ENCODE measurements at places on chromosomes 12 and 14.

DNA sequence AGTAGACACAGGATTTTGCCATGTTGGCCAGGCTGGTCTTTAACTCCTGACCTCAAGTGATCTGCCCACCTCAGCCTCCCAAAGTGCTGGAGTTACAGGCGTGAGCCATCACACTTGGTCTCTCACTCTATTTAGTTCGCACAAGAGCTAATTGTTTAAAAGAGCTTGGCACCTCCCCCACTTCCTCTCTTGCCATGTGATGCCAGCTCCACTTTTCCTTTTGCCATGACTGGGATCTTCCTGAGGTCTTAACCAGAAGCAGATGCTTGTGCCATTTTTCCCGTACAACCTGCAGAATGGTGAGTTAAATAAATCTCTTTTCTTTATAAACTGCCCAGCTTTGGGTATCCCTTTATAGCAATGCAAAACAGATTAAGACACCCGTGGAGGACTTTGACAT lies 200.1 kb upstream of the FRMD6 start:
- no peak for DNase-seq

GRCh38 chr14:29627137-29627536 lies 300.5 kb downstream of the PRKD1 start:
- no peak for DNase-seq

GRCh38 chr12:14984766-14985285 lies 12.0 kb downstream of the PDE6H start:
- no peak for DNase-seq

DNA sequence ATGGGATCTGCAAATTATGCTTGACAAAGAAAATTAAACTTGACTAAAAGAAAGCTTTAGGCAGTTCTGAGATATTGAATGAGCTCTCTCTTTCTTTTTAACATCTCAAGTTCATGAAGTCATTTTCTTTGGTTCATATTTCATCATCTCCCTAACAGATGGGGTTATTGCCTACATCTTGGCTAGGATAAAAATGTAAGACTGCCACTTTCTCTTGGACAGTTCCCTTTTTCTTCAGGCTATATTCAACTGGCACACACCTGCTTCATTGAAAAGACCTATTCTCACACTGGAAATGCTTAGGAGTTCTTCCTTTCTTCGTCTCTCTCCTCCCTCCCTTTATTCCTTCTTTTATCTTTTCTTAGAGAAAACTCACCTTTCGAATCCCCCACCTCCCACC lies 355.9 kb upstream of the SEL1L start:
- DNase-seq, result no peak

DNA sequence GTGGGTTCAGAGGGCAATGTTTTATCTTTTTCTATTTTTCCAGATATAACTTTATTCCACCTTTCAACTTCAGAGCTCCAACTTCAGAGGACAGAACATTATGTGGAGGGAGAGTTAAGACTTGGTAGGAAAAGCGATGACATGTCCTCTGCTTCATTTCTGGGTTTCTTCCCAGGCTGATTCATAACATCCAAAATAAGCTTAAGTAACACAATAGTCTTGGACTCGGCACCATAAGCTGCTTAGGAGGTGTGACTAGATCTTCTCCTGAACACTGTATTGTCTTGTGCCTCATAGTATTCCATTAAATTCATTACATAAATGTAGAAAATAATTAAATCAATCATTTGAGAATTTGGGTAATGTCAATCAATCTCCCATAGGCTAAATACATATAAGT lies 95.5 kb upstream of the PDE3A start:
- DNase-seq, result no peak

- no peak for DNase-seq
Observed at GRCh38 chr14:69657950-69658355, 46.6 kb downstream of the SUSD6 start.

DNA sequence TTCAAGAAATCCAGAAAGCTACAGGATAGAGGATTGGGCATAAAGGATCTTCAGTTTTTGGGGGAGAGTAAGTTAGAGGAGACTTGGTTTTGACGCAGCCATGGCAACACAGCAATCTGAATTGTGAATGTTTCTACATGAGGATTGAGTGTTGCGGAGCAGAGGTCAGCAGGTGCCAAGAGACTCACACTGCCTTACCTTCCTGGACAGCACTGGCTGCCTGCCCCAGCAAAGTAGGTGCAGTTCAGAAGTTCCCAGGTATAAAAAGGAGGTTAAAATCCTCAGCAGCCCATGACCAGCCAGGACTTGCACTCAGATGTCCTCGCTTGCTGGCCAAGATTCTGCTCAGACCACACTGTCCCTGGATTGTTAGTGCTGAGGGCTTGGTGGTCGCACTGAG lies 371.1 kb downstream of the DPF3 start:
- no peak for DNase-seq

DNA sequence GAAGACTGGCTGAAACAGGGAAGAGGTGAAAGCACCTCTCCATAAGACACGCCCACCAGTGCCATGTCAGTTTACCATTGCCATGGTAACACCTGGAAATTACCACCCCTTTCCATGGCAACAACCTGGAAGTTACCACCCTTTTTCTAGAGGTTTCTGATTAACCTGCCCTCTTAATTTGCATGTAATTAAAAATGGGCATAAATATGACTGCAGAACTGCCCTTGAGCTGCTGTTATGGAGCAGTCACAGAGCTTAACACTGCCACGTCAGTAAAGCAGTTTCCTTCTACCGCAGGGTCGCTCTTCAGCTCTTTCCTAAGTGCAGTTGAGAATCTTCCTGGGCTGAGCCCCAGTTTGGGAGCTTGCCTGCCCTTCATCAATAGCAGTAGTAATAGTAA lies 55.2 kb downstream of the RASSF3 start:
- DNase-seq, result no peak

DNA sequence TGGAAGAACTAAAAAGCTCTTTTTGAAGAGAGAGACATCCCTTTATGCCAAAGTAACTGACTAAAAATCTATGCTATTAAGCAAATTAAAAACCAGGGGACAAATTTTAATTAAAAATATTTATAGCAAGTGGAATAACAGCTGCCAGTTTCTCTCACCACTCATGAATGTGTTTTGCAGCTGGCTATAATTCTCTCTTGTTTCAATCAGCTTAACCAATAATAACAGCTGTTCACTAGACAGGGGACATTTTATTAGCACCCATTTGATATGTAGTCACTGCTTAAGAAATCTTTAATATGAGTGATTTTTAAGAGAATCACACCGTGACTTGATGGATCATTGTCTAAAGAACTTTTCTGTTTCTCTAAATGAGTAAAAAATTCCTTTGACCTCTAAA lies 34.2 kb upstream of the KRR1 start:
- DNase-seq, result no peak

- DNase-seq, result no peak
Observed at GRCh38 chr14:101118746-101119591, 215.4 kb upstream of the RTL1 start.

DNA sequence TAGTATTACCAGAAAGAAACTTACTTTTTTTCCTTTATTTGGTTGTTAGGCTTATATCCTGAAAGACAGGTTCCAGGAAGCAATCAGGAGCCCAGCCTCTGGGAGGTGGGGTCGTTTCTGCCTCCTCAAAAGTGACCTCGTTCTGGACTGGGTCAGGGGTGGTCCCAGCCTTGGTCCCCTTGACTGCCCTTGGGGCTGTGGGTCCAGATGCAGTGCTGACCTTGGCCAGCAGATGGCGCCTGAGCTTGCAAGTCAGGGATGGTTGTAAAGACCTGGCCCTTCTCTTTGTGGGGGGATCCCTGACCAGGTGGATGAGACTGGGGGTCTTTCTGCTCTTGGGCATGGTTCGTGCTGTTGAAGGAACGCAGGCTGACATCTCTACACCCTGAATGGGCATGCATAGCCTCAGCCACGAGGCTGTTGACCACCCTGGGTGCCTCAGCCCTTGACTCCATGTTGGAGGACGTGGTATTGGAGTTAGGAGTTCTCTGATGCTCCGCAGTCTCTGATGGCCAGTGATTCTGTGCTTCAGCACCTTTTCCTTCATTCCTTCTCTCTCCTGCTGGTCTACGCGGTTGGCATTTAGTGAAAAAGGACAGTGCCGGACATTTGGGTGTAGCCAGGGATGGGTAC lies 62.4 kb downstream of the ADCK1 start:
- no peak for DNase-seq

DNA sequence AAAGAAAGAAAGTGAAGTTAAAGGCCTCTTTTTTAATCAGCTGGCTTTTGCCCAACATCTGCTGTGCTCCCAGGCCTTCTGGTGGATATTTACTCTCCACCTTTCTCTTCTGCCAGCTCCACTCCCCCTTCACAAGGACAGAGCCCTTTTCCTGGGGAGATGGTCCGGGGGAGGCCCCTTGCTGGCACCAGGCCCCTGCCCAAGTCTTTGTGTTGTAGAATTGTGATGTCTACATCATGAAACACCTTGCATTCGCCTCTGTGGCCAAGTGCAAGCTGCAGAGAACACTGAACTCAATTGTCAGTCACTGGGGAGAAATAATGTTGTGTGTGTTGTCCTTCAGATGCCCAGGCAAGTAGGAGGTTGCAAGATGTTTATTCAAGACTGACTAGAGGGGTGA lies 150.3 kb downstream of the DPF3 start:
- DNase-seq, result no peak

DNA sequence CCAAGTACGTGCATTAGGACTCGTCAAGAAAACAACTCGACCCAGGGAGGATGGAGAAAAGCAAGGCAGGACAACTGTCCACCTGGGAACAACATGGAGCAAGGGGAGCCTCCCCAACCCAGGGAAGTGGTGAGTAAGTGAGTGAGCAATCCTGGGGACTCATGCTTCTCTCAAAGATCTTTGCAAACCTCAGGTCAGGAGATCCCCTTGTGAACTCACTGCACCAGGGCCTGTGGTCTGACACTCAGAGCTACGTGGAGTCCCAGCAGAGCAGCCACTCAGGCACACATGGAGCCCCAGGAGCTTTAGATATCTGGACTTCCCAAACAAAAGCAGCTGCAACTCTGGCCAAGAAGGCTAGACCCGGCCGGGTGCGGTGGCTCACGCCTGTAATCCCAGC lies 12.2 kb upstream of the OR5AU1 start:
- DNase-seq, result no peak

GRCh38 chr12:3662521-3662921 lies 90.4 kb downstream of the CRACR2A start:
- DNase-seq, result no peak

GRCh38 chr12:52119398-52120254 lies 40.1 kb downstream of the SMIM41 start:
- DNase-seq, result no peak

GRCh38 chr12:5023842-5024241 lies 19.8 kb upstream of the KCNA5 start:
- no peak for DNase-seq

GRCh38 chr12:52691841-52692150 lies 11.5 kb downstream of the KRT77 start:
- no peak for DNase-seq

- DNase-seq, result no peak
Observed at GRCh38 chr14:49418789-49419188, 167.4 kb downstream of the RPS29 start.

DNA sequence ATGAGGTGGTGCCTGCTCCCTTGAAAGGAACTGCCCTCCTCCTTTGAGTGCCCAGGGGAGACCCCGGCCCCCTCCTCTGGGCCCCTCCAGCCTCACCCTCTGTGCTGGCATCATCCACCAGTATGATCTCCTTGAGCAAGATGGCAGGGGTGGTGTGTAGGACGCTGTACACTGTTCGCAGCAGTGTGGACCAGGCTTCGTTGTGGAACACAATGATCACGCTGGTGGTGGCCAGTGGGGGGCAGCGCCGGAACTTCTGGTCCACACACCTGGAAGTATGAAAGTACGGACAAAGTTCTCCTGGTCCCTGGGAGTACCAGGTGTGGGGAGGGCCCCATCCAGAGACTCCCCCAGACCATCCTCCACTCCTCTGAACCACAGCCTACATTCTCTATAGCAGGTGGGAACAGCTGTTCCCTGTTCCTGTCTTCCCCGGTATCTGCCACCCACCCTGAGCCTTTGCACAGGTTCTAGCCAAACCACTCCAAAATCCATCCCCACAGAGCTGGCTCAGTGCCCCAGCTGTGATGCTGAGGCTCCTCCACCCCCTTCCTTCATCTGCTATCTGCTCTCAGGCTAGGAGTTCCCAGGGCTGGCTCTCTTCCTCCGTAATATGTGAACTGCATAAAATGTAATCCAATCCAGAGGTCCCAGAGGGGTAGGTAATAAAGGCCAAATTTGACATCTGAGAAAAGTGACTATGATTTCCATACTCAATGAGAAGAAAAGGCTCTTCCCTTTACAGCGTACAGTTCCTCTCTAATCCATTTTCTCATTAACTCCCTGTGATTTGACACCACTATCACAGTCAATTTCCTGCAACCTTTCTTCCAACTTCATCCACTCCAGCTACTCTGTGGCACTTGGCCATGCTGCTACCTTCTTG lies 13.9 kb downstream of the GALNT6 start:
- DNase-seq, result no peak

GRCh38 chr14:72478471-72478893 lies 415.4 kb downstream of the DPF3 start:
- no peak for DNase-seq

- no peak for DNase-seq
Observed at GRCh38 chr14:98943907-98944306, 328.1 kb downstream of the BCL11B start.

DNA sequence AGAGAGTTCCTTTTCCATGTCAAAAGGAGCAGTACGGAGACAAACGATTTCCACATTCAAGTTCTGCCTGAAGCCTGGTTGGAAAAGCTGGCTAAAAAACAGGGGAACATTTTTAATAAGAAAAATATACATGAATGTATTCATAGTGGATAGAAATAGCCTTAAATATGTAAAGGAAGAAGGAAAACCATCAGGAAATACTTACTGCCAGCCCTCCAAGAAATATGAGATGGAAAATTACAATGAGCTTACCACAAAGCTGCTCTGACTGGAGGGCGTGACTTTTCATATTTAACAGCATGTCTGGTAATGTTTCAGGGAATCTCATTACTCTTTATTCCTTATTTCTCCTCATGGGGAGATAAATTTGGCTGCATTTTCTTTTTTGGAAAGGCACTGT lies 75.9 kb upstream of the ZDHHC17 start:
- no peak for DNase-seq

DNA sequence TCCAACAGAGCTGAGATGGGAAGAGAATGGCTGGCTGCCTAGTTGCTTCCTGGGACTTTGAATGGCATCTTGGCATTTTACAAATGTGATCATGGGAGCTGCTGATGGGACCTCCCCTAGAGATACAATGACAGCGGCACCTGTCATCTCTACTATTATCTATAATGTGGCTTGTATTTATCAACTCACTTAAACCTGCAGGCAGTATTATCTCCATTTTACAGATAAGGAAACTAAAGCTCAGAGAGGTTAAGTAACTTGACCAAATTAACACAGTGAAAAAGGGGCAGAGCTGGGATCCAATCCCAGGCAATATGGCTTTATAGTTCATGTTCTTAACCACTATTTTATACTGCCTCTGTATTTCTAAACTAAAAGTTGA lies 111.7 kb downstream of the CHST11 start:
- DNase-seq, result no peak

- DNase-seq, result no peak
Observed at GRCh38 chr12:113129664-113130456, 5.7 kb downstream of the RASAL1 start.

DNA sequence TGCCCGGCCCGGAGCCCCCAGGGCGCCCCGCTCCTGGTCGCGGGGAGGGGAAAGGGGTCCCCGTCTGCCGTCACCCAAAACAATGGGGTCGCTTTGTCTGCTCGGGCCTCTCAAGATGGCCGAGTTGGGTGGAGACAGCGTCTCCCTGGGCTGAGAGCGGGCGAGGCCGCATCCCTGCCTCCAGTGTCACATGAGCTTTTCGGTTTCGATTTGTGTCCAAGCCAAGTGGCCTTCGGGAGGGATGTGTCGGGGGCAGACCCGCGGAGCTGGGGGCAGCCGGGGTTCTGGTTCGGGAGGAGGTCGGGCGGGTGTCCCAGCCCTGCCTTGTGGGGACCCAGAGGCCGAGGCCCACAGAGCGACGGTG lies 790 bp downstream of the DYNC1H1 start:
- no peak for DNase-seq
